ENCODE measurements at places on chromosomes 3 and 15.

DNA sequence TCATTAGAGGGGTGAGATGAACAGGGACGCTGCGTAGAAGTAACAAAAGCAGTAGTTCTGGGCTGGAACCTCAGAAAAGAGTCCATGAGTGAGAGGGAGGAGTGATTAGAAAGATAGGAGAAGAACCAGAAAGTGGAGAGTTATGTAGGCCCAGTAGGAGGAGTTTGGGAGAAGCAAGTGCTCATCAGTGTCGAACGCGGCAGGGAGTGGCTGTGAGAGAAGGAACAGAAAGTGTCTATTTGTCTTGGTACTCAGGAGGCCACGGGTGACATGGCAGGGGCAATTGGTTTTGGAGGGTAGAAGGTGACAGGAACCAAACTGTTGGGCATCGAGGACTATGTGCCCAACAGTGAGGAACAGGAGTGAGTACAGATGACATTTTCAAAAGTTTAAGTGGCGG is 1.3 kb upstream of the INSYN1 start:
- DNase-seq: no peak

DNA sequence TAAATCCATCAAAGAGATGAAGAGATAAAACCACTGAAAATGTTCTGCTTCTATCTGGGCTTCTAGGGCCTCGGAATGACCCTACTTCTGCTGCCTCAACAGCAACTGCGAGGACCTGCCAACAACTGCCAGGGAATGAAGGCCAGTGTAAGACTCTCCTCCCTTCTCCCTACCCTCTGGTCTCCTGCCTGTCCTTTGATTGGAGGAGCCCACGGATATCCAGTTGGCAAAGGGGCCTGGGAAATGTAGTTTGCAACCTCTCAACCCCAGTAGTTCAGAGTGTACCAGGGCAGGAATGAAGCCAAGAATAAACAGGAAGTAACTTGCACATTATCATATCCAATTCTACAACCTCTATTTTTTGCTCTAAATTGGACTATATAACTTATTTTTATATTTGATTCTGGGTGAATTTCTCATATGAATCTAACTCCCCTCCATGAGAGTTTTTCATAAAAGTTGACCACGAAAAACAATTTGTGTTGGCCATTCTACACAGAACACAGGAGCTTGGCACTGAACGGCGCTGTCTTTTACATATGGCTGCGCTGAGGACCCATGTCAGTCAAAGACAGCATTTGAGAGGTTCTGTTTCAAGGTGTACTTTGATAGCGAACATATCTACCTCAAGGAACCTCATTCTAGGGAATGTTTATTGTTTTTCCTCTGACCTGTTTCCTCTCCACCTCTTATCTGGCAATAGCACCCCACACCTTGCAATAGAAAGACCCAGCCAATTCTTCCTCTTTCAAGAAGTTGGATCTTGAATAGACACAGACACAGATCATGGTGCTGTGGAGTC is 91.1 kb upstream of the RNF7 start:
- DNase-seq: peak; percentile 11

- DNase-seq: no peak
These were observed 36.3 kb downstream of the ST3GAL6 start for GRCh38 chr3:98799479-98799878.

DNA sequence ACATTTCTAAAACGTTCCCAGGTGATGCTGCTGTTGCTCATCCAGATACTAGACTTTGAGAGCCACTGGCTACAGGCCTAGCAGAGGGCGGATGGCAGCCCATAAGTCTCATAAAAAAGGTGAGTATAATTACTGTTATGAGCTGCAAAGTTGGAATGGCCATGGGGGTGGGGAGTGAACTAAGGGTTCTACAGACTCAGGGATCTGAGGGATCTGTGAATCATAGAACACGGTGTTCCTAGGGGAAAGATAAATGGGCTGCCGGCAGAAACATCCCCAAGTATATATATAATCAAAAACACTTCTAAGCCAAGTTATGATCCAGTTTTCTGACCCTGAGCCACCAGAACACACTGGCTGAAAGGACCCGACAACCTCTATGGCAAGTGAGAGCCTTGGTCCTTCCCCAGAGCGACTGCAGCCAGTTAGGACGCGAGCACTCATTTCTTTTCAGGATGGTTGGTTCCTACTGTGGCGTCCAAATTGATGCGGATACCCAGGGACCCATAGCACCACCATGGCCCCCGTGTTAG is 7.9 kb upstream of the SYNM start:
- DNase-seq: no peak

DNA sequence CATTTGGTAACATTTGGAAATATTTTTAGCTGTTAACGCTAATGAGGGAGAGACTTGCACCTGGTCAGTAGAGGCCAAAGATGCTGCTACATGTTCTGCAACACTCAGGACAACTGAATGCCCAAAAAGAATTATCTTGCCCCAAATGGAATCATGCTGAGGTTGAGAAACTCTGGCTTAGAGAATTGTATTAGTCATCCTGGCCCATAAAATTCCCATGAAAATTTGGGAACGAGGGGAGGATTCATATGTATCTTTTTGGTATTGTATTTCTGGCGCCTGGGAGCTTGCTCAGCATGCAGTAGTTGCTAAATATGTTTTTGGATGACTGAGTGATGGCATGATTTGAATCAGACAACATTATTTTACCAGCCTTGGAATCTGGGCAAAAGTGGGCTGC is 59.9 kb downstream of the CHL1 start:
- no peak for DNase-seq

DNA sequence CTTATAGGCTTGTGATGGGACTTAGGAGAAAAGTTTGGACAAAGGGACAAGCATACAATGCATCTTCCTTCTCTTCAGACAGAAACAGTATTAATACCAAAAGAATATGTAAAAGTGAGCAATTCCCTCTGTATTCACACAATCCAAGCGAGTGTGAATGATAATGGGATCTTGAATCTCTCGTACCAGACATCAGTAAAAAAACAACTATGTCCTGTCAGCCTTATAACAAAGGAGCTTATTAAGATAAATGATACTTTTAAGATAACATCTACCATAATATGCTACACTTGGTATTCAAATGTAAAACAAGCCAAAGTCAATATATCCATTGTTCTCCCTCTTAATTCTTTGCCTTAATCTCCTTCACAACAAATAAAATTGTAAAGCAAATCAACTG is 288.6 kb upstream of the CNTN6 start:
- DNase-seq: no peak

- DNase-seq: no peak
These were observed 32.6 kb downstream of the PLS1 start for GRCh38 chr3:142628801-142629200.

DNA sequence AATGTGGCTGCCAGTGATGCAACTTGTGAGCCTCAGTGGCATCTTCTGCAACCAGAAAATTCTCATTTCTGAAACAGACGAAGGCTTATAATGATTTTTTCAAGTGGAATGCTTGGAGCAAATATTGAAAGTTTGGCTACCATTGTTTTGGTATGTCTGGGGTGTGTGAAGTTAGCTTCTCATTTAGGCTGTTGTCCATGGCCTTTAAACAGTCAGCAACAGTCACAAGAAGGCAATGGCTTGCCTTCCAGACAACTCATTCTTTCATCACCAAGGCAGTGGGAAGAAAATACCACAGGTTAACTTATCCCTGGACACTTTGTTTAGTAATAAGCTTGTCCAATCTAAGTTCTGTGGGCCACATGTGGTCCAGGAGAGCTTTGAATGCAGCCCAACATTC is 4.7 kb upstream of the BNC1 start:
- DNase-seq: no peak

DNA sequence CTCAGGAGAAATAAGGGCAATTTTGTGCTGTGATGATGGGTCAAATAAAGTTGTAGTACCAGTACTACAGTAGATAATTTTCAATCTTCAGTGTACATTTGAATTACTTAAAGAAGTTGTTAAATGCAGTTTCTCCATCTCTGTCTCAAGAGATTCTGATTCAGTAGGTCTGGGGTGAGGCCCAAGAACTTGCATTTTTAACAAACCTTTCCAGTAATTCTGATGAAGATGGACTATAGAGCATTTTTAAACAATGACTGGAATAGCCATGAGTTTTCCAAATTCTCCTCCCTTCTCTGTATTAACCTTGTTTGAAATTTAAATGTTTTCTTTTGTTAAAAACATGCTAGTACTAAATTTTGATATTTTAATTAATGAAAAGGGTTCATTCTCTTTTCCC is 127.0 kb upstream of the CD96 start:
- DNase-seq: no peak

GRCh38 chr3:118817748-118818165 is 216.9 kb downstream of the IGSF11 start:
- DNase-seq: peak; percentile 38

- DNase-seq: no peak
These were observed 60.7 kb downstream of the ANXA2 start for GRCh38 chr15:60337076-60337475.

- no peak for DNase-seq
These were observed 848 bp upstream of the GOLGA8B start for GRCh38 chr15:34584330-34584668.

GRCh38 chr3:98343647-98344507 is 9.8 kb upstream of the OR5K4 start:
- DNase-seq: peak; percentile 43

GRCh38 chr3:35079403-35079802 is 559.9 kb upstream of the ARPP21 start:
- no peak for DNase-seq

- no peak for DNase-seq
These were observed 12.4 kb downstream of the GORASP1 start for GRCh38 chr3:39094851-39095677.

GRCh38 chr3:123789160-123789559 is 95.0 kb downstream of the MYLK start:
- DNase-seq: no peak

- DNase-seq: no peak
These were observed 163.3 kb downstream of the PGPEP1L start for GRCh38 chr15:98844261-98844660.

DNA sequence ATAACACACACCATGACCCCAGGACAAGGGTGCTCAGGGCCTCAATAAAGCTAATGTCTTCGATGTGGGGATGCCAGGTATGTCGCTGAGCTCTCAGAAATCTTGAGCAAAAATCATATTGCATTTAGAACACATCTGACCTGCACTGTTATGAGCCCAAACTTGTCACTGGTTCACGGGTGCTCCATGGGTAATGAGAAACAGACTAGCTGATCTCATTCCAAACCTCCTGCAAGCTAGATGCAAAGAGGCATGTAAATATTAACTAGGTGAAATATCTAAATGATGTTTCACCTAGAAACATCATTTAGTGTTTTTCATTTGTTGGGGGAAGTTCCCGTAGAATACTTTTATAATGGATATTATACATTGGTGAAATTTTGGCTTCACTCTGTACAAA is 549.4 kb downstream of the OCA2 start:
- DNase-seq: no peak

DNA sequence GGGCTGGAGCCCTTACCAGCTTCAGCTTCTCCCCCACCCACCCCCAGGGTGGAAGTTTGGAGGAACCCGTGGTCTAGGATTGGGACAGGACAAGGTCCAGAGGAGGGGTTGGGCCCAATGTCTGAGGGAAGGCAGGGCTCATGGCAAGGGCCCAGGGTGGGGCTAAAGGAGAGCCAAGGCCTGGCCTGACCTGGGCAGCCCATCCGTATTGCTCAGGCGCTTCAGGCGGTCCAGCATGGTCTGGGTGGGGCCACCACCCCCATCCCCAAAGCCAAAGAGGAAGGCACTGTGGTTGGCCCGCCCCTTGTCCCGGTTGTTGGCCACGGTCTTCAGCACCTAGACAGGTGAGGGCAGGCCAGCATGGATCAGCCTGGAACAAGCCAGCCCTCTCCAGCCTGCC is 7.6 kb downstream of the MAN2C1 start:
- no peak for DNase-seq

DNA sequence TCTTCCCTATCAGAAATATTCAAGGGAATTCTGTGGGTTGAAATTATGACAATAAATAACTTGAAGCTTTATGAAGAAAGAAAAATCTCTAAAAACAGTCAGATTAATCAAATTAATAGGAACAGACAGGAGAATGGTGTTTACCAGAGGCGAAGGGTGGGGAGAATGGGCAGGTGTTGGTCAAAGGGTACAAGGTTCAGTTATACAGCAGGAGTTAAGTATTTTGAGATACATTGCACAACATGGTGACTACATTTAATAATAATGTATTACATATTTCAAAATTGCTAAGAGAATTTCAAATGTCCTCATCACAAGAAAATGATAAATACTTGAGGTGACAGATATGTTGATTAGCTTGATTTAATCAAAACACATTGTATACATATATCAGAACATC is 18.6 kb downstream of the SPCS1 start:
- DNase-seq: no peak

DNA sequence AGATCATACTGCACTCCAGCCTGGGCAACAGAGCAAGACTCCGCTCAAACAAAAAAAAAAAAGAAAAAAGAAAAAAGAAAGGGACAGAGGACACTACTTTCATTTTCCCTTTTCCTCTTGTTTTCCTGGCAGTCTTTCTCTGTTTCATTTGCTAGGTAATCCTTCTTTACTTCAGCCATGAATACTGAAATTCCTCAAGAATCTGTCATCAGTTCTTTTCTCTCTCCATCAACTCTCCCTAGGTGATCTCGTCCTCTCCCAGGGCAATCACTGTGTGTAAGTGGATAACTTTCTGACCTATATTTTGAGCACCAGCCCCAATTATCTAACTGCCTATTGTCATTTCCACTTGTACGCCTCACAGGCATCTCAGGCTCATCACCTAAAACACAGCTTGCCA is 51.5 kb downstream of the TTC23 start:
- no peak for DNase-seq

DNA sequence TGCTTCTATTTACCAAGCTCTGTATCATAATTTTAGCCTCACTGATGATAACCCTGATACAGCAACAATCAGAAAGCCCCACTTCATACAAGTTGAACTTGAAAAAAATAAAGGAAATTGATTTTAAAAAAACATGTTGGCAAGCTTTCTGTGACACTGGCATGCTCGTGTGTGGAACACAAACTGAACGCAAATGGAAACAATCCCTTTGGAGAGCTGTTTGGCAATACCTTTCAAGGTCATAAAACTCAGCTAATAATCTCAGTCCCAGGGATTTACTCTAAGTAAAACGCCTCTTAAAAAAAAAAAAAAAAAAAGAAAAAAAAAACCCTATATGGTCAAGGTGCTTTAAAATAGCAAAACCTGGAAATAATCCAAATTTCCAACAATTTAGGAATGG is 166.7 kb upstream of the BCL6 start:
- no peak for DNase-seq

- no peak for DNase-seq
These were observed 26.5 kb downstream of the PLSCR1 start for GRCh38 chr3:146517684-146518435.

- DNase-seq: peak; percentile 26
These were observed 605 bp downstream of the DCUN1D1 start for GRCh38 chr3:182979674-182980191.

DNA sequence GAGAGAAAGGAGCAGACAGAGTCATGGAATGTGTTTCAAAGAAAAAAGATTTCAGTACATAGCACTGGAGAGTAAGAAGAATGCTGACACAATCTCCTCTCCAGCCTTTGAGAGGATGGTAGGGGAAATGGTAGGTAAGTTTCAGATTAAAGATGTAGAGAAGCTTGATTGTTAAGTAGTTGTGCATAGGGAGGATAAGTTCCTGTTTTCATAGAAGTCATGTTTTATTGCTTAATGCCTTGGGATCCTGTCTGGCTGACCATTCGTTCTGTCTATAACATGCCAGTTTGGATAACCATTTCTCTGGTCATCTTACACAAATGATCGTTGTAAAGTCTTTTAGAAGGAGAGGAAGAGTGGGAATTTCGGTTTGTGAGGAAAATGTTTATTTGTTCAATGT is 95.7 kb upstream of the IGSF10 start:
- no peak for DNase-seq
